ENCODE measurements at places on chromosomes 2 and 18.

- DNase-seq: peak; percentile 25
Measured at GRCh38 chr2:240107477-240107796, 28.7 kb downstream of the COPS9 start.

GRCh38 chr2:51667679-51668078, 635.7 kb upstream of the NRXN1 start:
- DNase-seq: no peak

DNA sequence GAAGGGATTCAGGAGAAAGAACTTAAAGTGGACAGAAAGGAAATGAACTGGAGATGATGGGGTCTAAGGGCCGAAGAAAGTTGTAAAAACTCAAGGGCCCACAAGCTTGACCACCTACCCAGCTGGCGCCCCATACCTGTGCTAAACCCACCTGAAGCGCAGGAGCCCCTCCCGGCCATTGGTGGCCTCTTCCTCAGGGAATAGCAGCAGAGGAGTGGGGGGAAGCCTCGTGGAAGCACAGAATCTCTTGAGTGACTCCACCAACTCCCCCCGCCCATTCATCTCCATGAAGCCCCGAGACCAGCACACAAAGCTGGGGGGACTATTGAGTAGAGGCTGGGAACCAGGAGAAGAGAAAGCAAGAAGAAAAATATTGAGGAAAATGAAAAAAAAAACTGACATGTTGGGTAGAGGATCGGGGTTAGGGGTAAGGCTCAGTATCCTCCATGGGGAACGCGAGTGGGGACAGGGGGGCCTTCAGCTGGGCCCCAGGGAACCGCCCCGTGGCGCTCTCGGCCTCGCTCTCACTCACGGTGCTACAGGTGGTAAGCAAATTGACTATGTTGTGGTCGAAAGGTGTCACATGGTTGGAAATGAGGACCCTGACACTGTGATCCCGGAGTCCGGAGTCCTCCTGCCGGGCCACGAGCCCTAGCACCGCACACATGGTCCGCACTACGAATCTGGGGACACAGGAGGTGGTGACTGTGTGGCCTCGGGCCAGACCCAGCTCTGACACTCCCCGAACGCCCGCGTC, 728 bp downstream of the AUP1 start:
- DNase-seq: no peak

GRCh38 chr2:52862801-52863200, 904.8 kb upstream of the CHAC2 start:
- DNase-seq: no peak

DNA sequence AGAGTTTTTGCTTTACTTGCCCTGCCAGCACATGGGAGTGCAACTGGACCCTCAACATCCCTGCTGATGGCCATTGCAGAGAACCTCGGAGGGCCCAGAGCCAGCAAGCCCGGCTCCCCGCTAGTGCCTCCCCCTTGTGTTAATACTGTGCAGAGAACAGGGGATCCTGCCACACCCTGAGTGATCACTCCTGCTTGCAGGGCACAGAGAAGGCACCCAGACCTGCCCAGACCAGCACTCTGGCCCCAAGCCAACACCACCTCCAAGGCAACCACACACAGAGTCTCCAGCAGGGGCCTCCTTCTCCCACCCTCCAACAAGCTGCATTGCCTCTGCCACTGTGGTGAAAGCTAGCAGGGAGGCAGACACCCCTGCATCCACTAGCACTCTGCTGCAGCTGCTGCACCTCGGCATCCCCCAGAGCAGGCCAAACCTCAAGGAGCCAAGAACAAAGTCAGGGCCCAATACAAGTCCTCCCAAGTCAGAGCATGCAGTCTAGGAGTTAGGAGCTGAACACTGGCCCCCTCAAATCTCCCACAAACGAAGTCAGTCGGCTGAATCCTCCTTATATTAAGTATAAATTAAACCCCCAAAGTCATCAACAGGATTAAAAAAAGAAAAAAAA, 157.7 kb downstream of the CCDC178 start:
- DNase-seq: no peak

DNA sequence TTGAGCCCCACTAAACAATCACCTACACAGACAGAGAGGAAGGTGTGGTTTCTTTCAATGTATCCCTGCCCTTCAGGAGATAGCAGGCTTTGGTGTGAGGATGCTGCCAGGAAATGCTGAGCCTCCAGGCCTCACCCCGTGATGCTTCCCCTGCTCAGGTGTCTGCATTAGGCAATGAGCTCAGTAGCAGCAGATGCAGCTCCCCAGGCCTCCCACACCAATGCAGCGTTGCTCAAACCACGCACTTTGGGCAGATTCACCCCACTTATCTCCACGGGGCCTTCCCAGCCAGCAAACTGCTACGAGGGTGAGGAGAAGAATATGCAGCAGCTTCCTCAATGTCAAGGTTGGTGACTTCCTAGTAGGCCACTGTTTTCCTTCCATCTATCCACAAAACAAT, 229.3 kb upstream of the PXDN start:
- no peak for DNase-seq

DNA sequence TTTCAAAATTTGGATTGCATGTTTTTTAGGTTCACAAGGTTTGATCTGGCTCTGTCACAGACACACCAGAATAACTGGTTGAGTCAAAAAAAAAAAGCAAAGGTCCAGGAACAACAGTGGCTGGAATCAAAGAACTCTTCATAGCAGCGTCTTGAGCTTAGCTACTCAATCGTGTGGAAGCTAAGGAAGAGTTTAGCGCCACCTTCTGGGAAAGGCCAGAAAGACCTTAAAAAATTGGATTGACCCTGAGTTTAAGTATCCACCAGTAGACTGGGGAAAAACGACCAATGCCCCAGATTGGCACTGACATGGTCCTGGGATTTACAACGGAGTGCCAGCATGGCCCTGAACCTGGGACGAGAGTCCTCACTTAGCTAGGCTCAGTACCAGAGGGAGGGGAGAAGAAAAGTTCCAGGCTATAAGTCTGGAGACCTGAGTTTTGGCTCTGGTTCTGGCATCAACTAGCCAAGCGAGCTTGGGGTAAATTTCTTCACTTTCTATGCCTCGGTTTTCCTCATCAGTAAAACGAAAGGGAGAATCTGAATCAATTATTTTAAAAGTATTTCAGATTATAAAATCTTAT, 71.1 kb upstream of the TFCP2L1 start:
- no peak for DNase-seq

DNA sequence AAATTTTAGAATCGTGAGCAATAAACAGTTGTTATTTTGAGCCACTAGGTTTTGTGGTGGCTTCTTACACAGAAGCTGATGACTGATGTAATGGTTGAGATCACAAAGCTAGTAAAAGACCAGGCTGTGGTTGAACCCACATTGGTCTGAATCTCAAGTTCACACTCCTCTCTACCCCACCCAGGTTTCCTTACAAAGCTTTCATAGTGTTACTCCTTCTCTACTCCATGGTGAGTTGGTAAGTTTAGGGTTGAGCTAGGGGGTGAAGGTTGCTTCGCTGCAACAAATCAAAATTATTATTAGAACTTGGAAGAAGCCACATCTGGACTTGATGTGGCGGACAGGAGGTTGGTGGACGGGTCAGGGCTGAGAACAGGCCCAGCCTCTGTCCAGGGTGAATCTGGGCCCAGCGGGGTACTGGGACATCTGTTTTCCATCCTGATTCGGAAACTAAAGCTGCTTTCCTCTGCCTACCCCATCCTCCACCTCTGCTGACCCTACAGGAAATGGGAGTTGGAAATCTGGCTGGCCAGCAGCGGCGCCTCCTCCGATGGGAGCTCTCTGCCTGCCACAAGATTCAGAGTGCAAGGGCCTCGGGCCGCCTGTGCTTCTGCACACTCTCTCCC, 86.3 kb downstream of the ZFP36L2 start:
- DNase-seq: peak; percentile 75

- no peak for DNase-seq
Measured at GRCh38 chr18:37663446-37663845, 97.8 kb upstream of the CELF4 start.

- DNase-seq: no peak
Measured at GRCh38 chr18:73614812-73615211, 532.8 kb downstream of the FBXO15 start.

DNA sequence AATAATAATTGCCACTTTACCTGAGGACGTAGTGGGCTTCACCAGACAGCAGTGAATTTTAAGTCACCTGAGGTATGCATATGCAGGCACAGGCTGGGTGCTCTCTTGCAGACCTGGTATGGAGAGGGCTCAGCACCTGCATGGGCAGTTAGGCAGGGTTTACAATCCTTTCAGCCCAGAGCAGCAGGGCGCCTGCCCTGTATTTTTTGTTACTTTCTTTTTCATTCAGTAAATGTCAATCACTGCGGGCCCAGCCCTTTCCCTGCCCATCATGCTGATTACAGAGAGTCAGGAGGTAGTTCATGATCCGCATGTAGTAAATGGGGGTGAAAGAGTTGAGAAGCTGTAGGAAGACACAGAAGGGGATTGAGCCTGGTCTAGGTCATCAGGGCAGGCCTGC, 147.0 kb upstream of the ALPP start:
- DNase-seq: no peak

GRCh38 chr2:206733341-206733740, 15.1 kb upstream of the DYTN start:
- no peak for DNase-seq

DNA sequence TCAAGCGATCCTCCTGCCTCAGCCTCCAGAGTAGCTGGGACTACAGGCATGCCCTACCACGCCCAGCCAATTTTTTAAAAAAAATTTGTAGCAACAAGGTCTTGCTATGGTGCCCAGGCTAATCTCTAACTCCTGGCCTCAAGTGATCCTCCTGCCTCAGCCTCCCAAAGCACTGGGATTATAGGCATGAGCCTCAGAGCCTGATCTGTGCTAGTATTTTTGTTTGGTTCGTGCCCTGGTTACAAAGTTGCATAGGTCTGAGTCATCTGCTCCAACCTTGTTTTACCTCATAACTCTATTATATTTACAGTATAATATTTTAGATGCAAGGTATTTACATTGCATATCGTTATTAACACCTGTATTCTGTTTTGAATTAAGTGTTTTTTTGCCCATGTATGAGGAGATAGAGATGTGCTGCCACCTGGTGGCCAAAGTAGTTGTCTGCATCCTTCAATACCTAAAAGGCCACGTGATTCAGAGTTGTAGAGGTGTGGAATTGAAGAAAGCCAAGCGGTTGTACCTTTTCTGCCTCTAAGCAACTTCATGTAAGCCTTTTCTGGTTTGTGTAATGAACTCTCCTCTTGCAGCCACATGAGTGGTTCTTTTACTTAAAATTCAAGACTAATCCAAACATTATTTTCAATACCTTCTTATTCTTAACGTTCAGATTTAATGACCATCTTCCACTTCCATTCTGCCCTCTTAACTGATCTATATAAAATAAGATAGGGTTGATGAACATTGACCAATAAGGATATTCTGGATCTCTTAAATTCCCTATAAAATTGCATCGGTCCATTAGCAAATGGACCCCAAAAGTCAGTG, 19.9 kb upstream of the CABYR start:
- DNase-seq: peak; percentile 69

- DNase-seq: no peak
Measured at GRCh38 chr18:10374195-10374594, 80.2 kb upstream of the APCDD1 start.

DNA sequence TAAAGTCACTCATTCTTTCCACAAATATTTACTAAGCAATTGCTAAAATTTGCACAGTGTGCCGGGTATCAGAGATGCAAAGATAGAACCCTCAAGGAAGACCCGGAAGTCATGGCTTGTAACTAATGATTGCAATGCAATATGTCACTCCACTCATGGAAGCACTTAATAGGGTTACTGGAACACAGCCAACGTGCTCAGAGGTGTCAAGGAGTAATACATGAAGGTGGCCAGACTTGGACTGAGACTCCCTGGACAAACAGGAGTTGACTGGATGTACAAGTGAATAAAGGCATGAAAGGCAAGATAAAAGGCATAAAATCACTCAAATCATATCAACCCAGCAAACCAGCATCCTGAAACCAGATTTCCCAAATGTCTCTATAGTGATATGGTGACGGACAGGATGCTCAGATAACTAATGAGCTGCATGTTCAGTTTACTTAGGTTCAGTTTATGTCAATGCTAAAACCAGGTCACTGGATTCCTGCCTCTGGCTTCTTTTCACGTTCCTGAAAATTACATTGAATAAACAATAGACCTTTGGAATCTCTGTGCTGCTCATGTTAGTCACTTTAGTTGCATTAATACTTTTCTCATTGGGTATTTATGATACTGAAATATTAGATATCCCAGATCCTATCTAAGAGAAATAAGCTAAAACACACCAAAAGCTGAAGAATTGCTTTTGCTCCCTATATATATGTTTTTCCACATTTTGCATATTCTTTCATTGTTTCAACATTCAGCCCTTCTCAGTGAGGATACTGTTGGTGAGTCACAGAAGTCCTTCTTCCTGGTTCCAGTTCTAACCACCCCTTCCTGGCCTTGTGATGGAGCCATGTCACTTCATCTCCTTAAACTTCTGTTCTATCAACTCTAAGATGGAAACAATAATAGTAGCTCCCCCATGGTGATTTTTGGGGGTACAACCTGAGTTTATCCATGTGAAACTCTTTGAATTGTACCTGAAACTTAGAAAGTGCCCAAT, 688.9 kb upstream of the ID2 start:
- no peak for DNase-seq

DNA sequence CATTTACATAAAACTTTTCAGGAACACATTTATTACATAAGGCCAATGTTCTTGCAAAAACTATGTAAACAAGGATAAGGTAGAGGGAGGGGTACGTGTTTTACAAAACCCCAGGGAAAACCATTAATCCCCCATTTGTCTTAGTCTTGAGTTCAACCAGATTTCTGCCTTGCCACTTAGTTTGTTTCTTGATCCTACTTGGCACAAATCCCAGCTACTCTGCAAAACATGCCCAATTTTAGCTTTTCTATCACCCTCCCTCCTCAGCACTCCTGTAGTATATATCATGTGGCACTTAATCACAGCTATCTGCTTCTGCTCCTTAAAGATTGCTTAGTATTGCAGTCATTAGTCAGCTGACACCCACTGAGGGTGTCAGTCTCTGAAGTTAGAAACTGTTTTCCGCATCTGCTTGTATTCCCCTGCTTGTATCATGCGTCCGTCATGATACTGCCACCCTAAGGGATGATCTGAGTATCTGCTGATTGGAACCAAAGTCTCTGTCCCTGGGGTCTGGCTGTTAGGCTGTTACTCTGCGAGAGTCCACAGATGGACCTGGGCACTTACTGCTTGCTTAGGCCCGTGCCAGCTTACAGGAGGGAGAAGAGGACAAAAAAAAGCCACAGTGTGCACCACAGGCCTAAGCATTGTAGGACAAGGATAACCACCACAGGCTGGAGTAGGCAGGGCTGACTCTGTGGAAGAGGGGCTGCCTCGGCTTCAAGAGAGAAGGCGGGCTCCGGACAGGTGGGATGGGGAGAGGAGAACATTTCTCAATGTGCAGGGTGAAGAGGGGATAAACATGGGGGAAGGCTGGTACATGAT, 82.2 kb downstream of the EPAS1 start:
- no peak for DNase-seq

GRCh38 chr2:101296371-101296770, 12.1 kb downstream of the RNF149 start:
- no peak for DNase-seq

GRCh38 chr2:168422584-168422983, 33.5 kb upstream of the CERS6 start:
- no peak for DNase-seq

DNA sequence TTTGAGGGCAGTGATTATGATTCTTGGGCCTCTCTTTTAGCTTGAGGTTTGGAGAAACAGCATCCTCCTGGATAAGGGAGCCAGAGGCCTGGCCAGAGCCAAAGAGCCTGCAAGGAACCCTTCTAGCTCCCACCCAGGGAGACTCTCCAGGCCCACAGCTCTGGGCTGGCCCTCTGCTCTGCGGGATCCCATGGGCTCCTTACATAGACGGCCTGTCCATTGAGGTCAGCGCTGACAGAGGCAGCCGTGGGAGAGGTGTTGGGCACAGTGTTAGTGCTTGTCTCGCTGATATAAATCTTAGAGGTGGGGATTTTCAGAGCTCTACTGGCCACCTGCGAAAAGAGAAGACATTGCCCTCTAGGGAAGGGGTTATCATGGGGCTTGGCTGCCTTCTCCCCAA, 67.2 kb downstream of the XDH start:
- no peak for DNase-seq
